ENCODE measurements at places on chromosomes 16 and 17.

- no peak for DNase-seq
Observed at GRCh38 chr17:74938194-74938950, 2.7 kb downstream of the OTOP3 start.

DNA sequence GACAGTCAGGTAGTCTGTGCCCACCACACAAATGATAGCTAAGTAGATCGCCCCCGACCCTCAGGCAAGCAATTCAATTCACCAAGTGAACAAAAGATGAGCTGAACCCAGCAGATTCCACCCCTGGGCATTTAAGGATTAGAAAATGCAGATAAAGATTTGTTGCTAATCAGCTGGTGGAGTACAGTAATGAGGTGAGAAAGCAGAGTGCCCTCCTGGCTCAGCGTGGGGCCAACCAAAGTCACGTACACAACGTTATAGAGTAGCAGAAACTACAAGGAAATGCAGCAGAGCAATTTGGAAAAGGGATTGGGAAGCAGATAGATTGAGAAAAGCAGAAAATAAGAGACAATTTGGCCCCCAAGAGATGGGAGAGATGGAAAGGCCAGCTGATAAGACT is 91.2 kb downstream of the SOX9 start:
- no peak for DNase-seq

- DNase-seq, result no peak
Observed at GRCh38 chr17:77948690-77949114, 9.8 kb upstream of the TNRC6C start.

DNA sequence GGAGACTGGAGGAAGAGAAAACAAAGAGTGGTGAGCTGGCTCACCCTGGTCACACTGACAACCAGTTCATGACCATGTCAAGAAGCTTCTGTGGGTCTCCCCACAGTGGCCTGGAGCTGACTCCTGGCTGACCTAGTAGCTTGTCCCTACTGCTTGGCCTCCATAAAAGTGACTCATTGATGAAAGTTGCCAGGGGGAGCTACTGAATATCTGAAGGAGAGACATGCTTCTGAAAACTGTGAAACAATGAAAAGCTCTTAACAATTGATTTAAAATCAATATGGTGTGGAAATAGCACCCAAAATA is 22.0 kb downstream of the SMPD3 start:
- DNase-seq, result no peak

GRCh38 chr17:78112518-78113471 is 15.8 kb downstream of the TMC6 start:
- peak; percentile 76 for DNase-seq

DNA sequence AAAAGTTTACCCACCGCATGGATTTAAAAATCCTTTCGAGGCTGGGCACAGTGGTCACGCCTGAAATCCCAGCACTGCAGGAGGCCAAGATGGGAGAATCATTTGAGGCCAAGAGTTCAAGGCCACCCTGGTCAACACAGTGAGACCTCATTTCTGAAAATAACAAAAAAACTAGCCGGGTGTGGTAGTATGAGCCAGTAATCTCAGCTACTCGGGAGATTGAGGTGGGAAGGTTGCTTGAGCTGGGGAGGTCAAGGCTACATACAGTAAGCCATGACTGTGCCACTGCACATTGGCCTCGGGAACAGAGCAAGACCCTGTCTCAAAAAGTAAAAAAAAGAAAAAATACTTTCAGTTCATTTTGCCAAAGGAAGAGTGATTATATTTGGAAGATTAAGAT is 12.7 kb downstream of the GNA13 start:
- DNase-seq, result no peak

DNA sequence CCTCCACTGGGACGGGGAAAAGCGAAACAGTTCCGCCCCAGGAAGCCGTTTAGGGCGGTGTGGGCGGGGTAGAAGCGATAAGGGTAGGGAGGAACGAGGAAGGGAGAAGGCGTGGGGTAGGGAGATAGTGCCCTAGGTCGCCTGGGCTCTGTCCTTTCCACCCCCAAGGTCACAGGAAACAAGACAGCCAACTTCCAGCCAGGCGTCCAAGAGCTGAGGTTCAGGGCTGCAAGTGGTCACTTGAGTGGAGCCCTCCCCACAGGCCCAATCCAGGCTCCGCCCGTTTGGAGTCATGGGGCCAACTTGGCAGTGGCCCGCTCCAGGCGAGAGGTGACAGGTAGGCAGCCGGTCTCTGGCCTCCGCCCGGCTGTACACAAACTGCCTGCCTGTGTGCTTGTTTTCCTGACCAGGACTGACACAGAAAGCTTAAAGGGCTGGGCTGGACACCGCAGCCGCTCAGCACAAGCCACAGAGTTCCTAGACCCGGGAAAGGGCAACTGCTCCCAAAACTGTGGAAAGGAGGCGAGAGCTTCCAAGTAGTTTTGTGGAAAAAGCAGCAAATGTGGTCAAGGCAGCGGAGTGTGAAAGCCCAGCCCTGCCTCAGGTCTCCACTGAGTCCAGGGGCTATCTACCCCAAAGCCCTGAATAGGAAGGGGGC is at the start of gene RILP:
TSS of gene RILP (minus strand) at position 23 of the 658 bp plus-strand sequence. CDS start 62 bp downstream, outside the sequence.
- DNase-seq, result peak; percentile 78

DNA sequence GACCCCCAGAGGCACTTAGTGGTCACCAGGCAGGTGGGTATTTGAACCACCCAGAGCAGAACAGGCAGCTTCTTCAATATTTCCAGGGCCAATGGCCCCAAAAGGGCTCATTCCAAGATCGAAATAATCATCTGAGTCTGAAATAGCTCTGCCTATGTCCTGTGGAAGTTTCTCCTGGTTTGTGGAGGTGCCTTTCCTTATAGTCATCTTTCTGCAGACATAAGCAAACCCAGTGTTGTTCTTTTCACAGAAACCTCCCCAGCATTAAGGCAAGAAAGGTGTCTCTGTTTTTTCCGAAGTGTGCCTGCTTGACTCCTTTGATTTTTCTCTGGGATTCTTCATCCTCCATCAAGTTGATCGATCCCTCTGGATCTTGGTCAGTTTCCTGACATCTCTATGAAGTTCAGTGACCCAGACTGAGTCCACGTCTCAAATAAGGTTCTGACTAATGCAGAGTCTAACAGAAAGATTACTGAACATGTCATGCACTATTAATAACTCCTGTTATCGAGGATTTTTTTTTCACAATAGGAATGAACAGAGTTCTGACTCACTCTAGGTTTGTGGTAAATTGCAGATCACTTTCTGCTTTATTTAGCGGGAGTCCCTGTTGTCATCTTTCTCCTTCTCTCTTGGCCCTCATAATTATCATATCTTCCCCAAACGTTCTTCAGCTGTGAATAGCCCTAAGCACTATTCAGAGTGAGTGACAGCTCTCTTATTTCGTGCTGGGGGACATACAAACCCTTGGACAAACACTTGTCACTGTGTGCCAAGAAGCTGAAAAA is 1.5 kb downstream of the LRRC3C start:
- DNase-seq, result no peak

- DNase-seq, result no peak
Observed at GRCh38 chr17:74558882-74559519, 8.3 kb downstream of the CD300H start.

- DNase-seq, result no peak
Observed at GRCh38 chr16:66081775-66082366, 284.6 kb upstream of the CDH5 start.

- DNase-seq, result peak; percentile 39
Observed at GRCh38 chr16:4613636-4614570, 785 bp downstream of the UBALD1 start.

DNA sequence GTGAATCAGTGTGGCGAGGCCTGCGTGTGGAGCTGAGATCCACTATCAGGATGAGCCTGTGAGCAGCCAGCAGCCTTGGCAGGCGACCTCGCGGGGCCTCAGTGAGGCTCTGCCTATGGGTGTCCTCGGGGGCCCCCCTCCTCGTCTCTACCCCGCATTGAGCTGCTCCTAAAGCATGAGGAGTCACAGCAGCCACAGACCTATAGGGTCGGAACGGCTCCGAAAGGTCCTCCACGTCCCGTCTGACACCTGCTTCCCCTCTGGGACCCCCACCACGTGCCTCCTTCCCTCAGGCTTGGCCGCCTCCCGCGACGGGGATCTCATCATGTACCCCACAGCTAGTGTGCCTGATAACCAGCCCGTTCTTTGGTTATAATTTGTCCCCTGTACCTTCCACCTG is 28.8 kb downstream of the GRIN2C start:
- no peak for DNase-seq

DNA sequence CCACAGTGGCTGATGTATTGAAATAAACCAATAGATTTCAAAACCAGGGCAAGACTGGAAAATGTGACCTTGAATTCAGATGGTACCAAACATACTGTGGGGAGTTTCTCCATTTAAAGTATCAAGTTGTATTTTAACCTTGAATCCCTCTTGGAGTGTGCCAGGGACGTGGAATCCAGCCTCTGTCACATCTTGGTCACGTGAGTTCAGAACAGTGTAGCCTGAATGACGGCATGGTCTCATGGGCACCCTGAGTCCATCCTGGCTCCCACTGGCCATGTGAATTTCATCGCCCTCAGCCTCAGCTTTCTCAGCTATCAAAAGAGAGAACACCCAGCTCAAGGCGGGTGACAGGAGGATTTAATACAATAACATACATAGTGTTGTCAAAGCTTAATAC is 6.8 kb downstream of the ZNF771 start:
- no peak for DNase-seq

GRCh38 chr16:79843631-79844043 is 243.1 kb upstream of the MAF start:
- DNase-seq, result no peak

DNA sequence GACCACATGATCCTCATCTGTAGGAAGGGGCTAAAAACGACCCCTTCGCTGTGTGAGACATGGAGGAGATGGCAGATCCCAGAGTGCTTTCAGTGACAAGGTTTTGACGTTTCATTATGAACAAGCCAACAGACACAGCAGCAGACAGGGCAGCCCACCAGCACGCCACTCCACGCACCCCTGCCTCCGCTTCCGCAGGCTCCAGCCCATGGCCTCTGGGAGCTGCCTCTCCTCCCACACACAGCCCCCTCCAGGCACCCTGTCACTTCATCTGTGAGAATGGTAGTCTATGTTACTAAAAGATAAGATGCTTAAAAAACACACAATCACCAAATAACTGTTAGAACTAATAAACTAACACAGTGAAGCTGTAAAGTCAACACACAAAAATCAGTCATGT is 12.3 kb upstream of the ADCY7 start:
- DNase-seq, result no peak

DNA sequence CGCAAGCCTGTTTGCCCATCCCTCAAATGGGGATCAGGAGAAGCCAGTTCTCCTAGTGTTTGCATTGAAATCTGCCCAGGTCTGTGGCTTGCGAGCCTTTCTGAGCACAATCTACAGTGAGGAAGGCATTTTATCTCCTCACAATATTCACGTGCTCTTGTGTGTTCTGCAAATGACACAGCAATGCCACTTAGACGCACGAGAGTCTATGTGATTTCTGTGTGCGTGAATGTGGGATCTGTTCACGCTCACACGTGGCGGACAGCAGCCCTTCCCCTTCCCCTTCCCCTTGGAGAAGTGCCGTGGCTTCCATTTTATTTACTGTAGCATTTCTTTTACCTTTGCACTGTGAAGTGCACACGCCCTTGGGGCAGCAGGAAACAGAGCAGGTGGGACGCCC is 17.7 kb upstream of the CBFA2T3 start:
- no peak for DNase-seq

- no peak for DNase-seq
Observed at GRCh38 chr17:45031231-45032173, 19.9 kb downstream of the DCAKD start.

- no peak for DNase-seq
Observed at GRCh38 chr16:85227084-85227945, 115.0 kb upstream of the CIBAR2 start.

DNA sequence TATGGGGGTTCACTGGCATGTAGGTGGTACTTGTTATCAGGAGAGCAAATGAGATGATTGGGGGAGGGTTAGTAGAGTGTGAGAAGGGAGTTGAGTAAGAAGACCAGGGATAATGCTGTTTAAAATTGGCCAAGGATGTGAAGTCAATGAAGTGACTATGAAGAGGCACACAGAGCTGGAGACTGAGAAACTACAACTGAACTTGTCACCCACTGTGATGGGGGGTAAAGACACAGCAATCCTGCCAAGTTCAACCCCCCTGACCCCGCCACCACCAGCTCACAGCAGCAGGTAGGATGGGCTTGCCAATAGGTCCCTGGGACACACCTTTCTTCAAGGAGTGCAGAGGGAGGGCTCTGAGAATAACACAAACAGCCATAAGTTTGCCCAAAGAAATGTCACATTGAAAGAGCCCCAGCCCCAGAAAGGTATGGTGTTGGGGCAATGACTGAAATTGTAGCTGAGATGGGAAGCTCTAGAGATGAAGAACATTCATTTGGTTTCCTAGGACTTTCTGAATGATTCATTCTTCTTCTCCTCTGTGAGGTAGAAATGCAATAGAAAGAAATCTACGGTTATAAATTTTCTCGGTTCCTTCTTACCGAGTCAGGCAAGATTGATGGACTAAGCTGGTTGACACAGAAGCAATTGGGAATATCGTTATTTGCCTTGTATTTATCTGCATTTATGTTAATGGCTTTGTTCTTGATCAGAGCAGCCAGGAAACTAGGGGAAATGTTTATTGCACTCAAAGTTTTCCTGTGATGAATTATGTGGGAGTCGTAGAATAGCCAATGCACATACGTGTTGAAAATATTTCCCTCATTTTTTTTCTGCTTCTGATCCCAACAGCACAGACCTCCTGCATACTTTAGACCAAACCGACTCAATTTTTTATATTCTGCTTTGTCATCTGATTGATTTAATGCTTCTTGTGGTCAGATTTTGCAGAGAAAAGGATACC is 595.2 kb upstream of the CDH11 start:
- no peak for DNase-seq

DNA sequence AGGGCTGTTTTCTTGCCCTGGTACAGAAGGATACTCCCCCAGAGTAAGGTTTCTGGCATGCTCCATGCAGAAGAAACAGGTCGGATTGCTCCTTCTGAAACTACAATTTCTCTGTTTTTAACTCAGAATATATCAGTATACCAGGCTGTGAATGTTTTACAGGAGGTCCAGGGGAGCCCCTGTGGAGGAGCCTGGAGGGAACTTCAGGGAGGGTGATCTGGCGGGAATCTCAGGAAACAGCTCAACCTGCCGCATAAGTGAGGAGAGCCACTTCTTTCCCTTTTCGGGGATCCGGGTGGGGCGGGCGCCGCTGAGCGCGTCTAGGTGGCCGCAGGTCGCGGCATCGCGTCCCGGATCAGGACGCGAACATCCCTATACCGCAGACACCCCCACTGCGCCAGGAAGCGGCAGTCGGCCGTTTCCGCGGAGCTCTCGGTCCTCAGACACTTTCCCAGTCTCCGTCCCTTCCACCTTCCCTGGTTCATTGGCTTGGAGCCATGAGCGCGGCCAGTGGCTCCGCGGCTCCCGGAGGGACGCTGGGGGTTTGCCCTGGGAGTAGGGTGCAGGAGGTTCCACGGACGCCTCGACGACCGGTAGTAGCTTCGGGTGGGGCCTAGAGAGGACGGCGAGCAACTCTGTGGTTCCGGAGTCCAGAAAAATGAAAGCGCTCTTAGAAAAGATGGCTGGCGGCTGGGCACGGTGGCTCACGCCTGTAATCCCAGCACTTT is 3.1 kb upstream of the ZNF764 start:
- DNase-seq, result peak; percentile 53

GRCh38 chr16:20673882-20674683 is 23.4 kb downstream of the ACSM1 start:
- peak; percentile 62 for DNase-seq

GRCh38 chr17:82875407-82875856 is 35.6 kb upstream of the ZNF750 start:
- DNase-seq, result no peak
